Heart left ventricle (tissue), 16 donors: ENCODE measurements at places on chromosomes 11 and 22.

DNA sequence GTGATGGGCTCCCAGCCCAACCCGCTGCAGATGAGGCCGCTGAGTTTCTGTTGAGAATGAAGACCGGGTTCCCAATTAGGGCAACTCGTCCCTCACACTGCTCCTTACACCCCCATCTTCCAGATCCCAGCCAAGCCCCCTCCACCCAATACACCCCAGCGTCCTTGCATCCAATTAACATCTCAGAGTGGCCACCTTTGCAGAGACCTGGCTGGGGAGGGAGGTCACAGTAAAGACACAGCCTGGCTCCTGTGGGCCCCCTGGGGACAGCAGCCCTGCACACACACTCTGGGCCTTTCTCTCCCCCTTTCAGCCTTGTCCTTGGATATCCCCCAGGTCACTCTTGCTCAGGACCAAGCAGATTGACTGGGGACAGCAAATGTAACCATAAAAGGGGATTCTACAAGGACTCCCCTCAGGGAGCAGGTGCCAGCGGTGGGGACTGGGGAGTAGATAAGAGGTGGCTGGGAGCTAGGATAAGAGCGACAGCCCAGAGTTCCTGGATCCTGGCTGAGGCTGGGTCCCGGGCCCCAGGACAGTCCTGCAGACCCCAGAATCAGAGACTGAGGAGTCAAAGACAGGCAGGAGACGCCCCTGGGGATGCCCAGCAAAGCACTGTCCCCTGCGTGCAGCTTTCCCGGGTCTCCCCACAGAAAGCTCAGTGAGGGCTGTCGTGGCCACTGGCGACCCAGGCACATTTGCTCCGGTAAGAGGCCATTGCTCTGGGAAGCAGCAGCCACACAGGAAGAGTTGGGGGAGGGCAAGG is 8.4 kb downstream of the APOBEC3A start:
- no peak for DNase-seq

GRCh38 chr22:36286096-36286957 is 33.4 kb downstream of the APOL1 start:
- peak; percentile 79 for DNase-seq

DNA sequence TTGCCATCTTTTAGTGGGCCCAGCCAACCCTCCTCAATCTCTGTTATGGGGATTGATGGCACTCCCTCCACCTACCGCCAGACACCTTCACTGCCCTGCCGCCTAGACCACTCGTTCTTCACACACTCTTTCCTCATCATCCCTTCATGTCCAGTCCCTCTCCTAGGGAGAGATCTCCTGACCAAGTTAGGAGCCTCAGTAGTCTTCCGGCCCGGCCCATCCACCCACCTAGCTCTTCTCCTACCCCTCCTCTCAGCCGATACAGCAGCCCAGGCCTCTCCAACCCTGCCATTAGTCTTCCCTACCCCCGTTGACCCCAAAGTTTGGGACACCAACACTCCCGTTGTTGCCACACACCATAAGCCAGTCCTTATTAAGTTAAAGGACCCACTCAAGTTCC is 11.0 kb upstream of the OR56A3 start:
- no peak for DNase-seq

- no peak for DNase-seq
These were observed 12.9 kb downstream of the IL17RA start for GRCh38 chr22:17097701-17098100.

DNA sequence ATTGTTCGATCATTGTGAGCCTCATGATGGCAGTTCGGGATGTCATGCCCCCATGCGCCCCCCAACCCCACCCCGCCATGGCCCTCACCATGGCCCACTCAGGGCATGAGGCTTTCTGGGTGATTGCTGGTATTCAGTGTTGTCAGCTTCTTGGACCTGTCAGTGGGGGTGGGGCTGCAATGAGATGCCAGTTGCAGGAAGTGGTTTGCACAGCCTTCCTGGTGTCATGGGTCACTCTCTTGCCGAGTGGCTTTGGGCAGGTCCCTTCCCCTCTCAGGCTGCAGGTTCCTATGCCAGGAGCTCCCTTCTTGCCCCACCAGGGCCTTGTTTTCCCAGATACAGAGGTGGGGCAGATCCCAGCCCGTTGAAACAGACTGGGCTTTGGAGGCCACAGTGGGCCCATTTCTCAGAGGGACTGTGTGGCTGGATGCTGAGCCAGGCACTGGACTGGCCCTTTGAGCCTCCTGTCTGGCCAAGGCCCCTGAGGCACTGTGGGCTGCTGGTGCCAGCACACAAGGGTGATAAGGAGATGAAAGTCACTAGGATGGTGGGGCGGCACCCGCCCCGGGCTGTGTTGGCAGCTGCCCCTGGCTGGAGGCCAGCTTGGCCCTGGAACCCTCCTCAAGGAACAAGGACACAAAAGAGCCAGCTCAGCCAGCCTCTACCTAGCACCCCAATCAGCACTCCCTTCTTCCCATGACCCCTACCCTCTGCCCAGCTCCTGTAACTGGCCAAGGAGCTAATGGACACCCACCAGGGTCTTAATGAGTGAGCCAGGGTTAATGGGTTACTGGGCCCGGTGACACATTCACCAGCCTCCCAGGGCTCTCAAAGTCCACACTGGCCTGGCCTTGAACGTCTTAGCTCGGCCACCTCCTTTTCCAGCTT is 1.5 kb upstream of the GGT1 start:
- DNase-seq, result peak; percentile 65
